ENCODE measurements at places on chromosomes 3 and 15.

- DNase-seq = no peak
Measured at GRCh38 chr3:101791778-101792177, 12.8 kb downstream of the NXPE3 start.

GRCh38 chr3:40923651-40924050, 275.7 kb upstream of the CTNNB1 start:
- no peak for DNase-seq

GRCh38 chr3:167032267-167032876, 347.7 kb downstream of the ZBBX start:
- peak; percentile 93 for DNase-seq

- DNase-seq = no peak
Measured at GRCh38 chr15:76730262-76730661, 174.9 kb downstream of the SCAPER start.

GRCh38 chr3:152790651-152791387, 44.1 kb upstream of the P2RY1 start:
- DNase-seq = no peak

- DNase-seq = no peak
Measured at GRCh38 chr15:34673241-34673640, 81.6 kb downstream of the GJD2 start.

GRCh38 chr15:27124287-27124871, 153.4 kb downstream of the GABRG3 start:
- DNase-seq = no peak

- no peak for DNase-seq
Measured at GRCh38 chr3:16468336-16469098, 45.0 kb downstream of the RFTN1 start.

DNA sequence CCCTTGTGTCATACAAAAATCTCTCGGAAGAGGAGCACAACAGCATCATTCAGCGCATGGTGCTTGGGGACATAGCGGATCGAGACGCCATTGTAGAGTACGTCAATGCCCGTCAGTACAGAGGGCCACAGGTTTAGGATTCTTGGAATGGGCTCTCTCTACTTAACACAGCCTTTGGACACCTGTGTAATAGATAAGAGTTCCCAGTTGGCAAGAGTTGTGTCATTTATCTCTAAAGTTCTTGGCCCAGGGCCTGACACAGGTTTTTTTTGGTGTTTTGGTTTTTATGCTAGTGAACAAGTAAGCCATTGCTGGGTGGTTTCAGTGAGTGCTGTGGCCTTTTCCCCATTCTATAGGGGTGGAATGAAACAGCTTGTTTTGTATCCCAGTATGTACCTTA, 54.1 kb downstream of the SNRK start:
- no peak for DNase-seq

GRCh38 chr15:77846360-77846759, 213.6 kb upstream of the LINGO1 start:
- no peak for DNase-seq

- no peak for DNase-seq
Measured at GRCh38 chr3:36679384-36680200, 84.8 kb downstream of the DCLK3 start.

DNA sequence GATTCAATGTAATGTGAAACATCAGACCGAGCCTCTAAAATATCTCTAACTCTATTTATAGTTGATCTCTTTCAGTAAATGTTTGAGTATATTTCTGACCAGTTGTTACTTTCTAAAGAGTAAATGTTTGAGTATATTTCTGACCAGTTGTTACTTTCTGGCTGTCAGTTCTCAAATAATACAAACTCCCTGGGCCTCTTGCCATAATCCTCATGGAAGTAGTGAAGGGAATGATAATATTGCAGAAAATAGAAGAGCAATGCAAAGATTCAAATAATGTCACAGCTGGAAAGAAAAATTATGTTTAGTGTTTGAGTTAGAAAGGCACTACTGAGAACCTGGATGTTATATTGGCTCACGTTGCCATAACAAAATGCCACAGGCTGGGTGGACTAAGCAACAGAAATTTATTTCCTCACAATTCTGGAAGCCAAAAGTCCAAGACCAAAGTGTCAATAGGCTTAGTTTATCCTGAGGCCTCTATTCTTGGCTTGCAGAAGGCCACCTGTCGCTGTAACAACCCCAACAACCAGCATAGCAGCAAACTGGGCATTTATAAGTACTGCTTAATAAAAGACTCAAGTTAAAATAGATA, 470.6 kb upstream of the BCHE start:
- DNase-seq = no peak

GRCh38 chr3:88584451-88584850, 434.7 kb downstream of the C3orf38 start:
- DNase-seq = no peak

- DNase-seq = no peak
Measured at GRCh38 chr3:17740721-17741141, 1.7 kb downstream of the TBC1D5 start.

DNA sequence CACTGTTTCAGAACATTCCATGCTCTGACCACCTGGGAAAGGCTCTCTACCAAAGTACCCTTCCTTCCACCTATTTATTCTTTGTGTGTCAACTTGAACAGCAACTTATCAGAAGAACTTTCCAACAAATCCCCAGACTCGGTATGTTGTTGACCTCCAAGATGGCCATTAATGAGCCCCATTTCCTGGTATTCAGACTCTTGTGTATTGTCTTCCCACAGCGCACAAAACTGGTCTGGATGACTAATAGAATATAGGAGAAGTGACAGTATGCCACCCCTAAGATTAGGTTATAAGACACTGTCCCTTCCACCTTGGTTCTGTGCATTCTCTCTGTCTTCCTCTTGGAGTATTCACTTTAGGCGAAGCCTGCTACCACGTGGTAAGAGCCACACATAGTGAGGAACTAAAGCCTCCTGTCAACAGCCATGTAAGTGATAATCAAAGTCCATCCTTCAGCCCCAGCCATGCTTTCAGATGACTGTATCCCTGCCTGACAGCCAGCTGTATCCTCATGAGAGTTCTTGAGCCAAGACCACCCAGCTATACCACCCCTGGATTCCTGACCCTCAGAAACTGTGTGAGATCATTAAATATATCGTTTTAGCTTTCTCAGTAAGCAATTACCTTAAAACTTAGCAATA, 481.7 kb downstream of the MAGI1 start:
- no peak for DNase-seq

DNA sequence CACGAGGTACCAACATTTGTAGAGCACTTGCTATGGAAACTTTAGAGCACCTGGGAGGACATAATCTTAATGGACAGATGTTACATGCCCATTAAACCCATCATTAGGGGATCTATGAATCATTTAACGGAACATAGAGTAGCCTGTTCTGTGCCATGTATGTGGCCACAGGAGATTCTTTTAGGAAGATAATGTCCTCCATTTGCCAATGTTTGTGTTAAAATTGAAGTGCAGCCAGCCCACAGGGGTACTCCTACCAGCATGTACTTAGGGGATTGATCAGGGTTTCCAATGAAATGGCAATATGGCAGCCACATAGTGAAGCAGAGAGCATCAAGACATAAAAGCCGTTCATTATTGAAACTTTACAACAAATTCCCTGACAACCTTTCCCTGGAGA, 70.7 kb downstream of the TNIK start:
- no peak for DNase-seq

GRCh38 chr3:31504230-31504629, 28.5 kb upstream of the STT3B start:
- no peak for DNase-seq

GRCh38 chr3:107307205-107307604, 70.0 kb upstream of the CCDC54 start:
- no peak for DNase-seq

- no peak for DNase-seq
Measured at GRCh38 chr3:49339581-49339940, 292 bp downstream of the USP4 start.

DNA sequence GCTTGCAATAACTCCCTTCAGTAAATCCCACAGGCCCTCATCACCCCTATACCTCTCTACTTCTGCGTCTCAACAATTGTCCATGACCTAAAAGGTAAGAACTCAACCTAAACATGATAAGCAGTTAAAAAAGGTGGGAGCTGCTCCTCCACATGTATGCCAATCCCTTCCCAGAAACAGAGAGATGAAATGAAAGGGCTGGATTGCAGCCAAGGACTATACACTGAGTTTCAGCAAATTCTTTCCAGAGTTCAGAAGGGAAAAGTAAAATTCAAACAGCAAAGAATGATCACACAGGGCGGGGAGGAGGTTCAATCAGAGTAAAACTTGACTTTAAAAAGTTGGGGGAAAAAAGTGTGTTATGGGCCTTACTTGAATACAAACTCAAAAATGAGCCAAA, 27.5 kb downstream of the PLOD2 start:
- DNase-seq = no peak

DNA sequence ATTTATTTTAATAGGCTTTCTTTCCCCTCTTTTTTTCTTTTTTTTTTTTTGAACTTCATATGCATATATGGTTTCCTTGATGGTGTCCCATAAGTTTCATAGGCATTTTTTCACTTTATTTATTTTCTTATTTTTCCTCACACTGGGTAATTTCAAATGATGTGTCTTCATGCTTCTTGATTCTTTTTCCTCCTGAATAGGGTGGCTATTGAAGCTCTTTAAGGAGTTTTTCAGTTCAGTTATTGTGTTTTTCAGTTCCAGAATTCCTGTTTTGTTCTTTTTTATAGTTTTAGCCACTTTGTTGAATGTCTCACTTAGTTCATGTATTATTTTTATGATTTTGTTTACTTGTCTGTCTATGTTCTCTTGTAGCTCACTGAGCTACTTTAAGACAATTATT, 273.2 kb downstream of the NFKBIZ start:
- DNase-seq = no peak

GRCh38 chr15:98744506-98744905, 96.2 kb downstream of the IGF1R start:
- no peak for DNase-seq

DNA sequence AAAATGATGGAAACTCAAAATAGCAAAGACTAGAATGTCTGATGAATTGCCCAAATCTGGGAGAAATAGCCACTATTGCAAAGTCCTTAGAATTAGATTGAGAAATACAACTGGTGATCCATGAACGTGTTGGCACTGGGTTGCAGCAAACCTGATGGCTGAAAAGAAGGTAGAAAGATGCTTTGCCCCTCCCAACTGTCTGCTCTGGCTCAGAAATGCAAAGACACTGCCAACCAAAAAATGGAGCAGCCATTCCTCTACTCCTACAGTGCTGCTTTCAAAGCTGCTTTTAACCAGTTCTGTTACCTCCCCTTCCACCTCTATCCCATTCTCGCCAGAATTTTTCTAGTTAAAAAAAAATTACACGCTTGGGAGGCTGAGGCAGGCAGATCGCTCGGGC, 60.7 kb downstream of the CPA3 start:
- no peak for DNase-seq

GRCh38 chr3:143315766-143316165, 196.2 kb downstream of the CHST2 start:
- DNase-seq = no peak

- no peak for DNase-seq
Measured at GRCh38 chr3:141578202-141578973, 91.6 kb downstream of the RASA2 start.

- DNase-seq = no peak
Measured at GRCh38 chr3:115403786-115404185, 219.5 kb upstream of the GAP43 start.

GRCh38 chr3:159861369-159861987, 127.2 kb upstream of the IL12A start:
- no peak for DNase-seq

DNA sequence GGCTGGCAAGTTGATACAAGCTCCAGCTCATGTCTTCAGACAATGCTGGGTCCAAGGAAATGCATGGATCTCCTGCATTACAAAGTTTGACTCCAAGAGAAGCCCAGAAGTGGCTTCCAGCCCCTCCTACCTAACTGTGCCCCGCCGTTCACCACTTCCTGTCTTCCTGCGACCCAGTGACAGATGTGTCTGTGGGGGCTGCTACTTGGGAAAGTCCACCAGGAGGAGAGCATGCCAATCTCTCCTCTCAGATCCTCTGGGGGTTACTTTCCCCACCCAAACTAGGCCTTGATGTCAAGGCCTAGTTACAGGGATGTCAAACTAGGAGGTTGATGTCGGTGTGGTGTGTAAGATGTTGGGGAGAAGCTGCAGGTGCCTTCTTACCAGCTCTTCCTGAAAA, 133.6 kb upstream of the RASGRP1 start:
- no peak for DNase-seq

DNA sequence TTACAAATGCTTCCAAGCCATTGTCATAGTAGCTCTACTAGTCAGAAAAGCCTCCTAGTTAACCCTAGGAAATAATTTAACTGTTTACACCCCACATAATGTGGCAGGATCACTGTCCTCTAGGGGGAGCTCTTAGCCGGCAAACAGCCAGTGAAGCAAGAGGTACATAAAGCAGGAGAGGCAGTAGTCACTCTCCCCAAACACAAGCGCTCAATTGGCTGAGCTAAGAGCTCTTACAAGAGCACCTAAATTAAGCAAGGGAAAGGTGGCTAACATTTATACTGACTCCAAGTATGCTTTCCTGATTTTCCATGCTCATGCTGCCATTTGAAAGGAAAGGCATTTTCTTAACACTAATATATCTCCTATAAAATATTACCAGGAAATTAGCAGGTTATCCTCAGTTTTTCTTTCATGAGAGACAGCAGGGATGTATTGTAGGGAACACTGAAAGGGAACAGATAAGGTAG, 37.6 kb downstream of the NCEH1 start:
- peak; percentile 42 for DNase-seq

GRCh38 chr3:170002879-170003278, 34.9 kb upstream of the GPR160 start:
- no peak for DNase-seq

GRCh38 chr15:60673918-60674558, 195.1 kb upstream of the ICE2 start:
- no peak for DNase-seq

DNA sequence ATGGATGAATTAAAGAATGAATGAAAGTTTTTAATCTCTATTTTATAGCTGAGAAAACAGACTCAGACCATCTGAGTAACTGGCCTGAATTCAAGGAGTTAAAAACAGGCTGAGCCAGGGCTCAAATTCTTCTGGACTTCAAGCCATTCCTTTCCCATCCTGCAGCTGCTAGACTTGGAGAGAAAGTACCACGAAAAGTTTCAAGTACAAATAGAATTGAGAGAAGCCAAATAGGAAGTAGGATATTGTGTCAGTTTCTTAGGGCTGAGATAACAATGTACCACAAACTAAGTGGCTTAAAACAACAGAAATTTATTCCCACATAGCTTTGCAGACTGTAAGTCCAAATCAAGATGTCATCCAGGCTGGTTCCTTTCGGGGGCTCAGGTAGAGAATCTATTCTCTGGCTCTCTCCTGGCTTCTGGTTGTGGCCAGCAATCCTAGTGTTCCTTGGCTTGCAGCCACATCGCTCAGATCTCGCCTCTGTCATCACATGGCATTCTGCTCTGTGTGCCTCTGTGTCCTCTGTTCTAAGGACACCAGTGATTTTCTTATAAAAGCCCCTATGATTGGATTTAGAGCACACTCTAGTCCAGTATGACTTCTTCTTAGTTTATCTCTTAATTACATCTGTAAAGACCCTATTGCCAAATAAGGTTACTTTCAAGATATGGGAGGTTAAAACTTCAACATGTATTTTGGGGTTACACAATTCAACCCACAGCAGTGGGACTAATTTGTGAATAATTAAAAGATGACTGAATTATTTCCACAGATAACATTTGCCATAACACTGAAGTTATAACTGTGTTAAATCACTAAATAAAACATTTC, 25.7 kb upstream of the GOLIM4 start:
- no peak for DNase-seq

GRCh38 chr3:197958346-197958745, 1.7 kb upstream of the LMLN start:
- no peak for DNase-seq

Measured in SK-N-MC (cell line).